ENCODE measurements at places on chromosomes 5 and 9.
A peak's percentile ranks its signal among the peaks of the same experiment; 100 is the strongest.

GRCh38 chr9:124829334-124829669 is 24.0 kb upstream of the WDR38 start:
- no peak for DNase-seq

GRCh38 chr5:149561848-149562247 is 10.6 kb upstream of the CSNK1A1 start:
- DNase-seq: peak; percentile 24

DNA sequence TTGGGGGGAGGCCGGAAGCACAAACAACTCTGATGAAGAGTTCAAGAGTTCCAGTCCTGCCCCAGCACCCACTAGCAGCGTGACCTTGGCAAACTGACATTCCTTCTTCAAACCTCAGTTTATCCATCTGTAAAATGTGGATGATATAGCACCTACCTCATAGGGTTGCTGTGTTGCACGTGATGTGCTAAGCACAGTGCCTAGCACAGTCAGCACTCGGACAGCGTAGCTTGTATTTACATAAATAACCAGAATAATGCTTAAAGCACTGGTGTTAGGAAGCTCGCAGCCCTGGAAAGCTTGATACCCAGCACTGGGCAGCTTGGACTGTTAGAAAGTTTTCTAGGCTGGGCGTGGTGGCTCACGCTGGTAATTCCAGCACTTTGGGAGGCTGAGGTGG is 5.1 kb downstream of the PKN3 start:
- no peak for DNase-seq

DNA sequence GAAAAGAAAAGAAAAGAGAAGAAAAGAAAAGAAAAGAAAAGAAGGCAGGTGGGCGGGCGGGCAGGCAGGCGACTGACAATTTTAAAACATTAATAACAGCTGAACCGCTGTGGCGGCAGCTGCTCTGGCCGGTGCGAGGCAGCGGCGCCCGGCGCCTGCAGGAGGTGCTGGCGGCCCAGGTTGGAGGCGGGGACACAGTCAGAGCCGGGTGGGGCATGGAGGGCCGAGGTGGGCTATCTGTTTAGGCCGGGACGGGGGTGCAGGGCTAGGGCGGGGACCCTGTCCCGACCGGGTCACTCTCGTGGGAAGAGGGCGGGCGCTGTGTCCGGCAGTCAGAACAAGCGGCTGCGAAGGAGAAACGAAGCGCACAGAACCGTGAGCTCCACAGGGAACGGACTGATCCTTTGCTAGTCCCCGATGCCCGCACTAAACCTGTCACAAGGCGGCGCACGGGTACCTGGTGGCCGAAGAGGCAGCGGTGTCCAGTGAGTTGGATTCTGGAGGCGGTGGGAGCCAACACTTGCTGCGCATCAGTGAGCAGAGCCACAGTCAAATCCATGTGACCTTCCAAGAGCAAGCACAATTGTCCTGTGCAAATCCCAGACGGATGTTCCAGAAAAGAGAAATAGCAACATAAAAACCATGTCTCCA is 13.6 kb upstream of the ALDOB start:
- peak; percentile 78 for DNase-seq

DNA sequence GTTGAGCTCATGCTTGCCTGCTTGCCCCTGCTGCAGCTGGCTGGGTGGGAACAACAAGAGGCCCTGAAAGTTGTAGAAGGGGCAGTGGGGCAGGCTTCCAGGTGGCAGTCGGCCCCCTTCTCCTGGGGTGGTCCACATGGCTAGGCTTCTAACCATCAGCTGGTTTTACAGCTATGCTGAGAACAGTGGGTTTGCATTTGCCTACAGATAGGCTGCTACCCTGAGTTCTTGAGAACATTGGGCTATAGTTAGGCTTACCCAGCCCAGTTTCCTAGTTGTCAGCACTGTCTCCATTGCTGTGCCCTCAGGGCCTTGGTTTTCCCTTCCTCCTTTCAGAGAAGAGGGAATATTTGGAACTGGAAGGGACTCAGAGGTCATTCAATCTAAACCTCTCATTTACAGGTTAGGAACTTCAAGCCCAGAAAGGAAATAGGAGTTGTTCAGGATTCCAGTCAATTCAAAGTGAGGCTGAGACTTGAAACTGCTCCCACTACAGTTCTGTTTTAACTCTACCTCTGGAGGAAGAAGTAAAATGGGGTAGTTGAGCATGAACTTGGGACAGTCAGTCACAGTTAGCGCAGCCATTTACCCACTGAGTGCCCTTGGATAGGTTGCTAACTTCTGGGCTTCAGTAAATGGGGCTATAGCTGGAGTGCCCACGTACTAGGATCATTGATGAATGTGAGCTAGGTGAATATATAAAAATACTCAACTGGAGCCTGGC is 11.5 kb downstream of the LARP1 start:
- no peak for DNase-seq

GRCh38 chr5:176369934-176370711 is 4.8 kb downstream of the ARL10 start:
- no peak for DNase-seq

- DNase-seq: no peak
Measured at GRCh38 chr9:134211811-134212485, 47.6 kb upstream of the RNU6ATAC start.

GRCh38 chr9:124617477-124618141 is 110.4 kb upstream of the NR5A1 start:
- DNase-seq: peak; percentile 41

- DNase-seq: no peak
Measured at GRCh38 chr9:32385152-32385884, 875 bp downstream of the ACO1 start.

DNA sequence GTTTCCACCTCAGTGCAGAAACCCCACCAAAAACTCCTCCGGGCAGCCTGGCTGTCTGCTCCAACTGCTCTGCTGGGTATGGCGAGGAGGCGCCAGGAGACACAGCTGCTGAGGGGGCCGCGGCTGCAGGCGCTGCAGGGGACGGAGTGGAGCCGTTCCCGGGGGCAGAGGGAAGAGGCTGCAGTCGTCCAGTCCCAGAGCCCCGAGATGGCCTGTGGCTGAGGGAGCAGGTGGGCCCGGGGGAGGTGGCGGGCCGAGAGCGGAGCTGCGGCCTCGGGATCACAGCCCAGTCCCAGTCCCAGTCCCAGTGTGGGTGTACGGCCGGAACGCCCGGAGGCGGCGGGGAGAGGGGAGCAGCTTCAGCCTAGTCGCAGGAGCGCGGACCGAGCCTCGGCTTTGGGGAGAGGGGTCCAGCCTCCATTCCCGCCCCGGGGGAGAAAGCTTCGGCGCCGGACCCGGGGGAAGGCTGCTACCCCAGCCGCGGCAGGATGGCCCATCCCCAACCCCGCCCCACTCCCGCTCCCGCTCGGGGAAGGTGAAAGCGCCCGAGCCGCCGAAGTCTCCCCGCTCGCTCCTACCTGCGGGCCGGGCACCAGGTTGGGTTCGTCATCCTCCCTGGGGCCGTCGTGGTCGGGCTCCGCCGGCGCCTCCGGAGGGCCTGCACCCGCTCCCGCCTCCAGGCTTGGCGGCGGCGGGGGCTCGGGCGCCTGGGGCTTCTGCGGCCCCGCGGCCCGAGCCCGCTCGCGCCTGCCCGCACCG is 513 bp downstream of the FAM193B start:
- DNase-seq: no peak

GRCh38 chr5:9284781-9285307 is 261.0 kb downstream of the SEMA5A start:
- no peak for DNase-seq

- DNase-seq: no peak
Measured at GRCh38 chr9:137074657-137075274, 2.6 kb upstream of the UAP1L1 start.

DNA sequence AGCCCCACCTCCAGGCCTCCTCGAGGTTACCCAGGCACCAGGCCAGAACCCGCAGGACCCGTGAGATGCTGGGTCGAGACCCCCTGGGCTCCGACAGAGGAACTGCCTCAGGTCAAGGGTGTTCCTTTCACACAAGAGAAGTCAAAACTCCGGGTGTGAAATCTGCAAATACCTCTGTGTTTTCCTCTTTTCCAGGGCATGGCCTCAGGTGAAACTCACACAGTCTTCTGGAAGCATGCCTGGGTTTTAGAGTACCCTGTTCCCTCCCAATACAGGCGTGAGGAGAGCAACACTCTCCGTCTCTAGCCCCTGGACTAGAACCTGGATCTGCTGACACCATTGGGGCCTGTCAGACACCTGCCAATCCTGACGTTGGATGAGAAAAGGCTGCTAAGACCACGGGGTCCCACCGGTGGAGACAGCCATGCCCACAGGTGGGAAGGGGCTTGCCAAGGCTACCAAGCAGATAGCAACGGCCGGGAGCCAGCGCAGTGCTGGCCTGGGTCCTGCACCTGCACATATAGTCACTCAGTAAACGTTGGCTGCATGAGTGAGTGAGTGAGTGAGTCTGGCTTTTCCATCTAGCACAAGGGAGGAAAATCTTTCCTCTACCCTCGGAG is 182.0 kb upstream of the PPP1R26 start:
- DNase-seq: no peak

DNA sequence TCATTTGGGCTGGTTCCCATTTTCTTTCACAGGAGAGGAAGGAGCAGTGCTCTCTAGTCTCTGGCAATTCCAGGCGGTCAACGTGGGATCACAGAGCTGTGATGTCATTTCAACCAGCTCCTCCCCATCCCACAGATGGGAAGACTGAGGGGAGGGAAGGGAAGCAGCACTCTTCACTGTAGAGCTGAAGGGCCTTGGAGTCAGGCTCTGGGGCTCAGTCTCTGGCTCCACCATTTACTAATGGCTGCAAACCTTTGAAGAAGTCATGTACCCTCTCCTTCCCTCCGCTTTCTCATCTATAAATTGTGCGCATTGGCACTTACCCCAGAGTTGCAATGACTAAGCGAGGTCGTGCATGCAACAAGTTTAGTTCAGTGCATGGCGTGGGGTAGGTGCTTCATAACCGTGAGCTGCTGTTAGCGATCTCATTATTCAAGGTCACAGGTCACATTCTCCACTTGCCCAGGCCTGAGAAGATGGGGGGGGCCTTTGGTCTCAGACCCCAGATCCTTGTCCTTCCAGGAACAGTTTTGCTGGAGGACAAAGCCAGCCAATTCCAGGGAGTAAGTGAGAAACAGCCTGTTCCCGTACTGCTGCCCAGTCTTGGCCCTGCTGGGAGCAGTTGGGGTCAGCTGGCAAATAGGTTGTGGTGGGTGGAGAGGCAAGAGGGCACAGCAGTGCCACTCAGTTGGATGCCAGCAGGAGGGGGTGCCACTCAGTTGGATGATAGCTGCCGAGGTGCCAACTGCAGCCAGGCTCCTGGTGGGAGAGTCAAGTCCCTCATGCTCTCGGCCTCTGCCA is 136.7 kb downstream of the RGS3 start:
- DNase-seq: no peak

DNA sequence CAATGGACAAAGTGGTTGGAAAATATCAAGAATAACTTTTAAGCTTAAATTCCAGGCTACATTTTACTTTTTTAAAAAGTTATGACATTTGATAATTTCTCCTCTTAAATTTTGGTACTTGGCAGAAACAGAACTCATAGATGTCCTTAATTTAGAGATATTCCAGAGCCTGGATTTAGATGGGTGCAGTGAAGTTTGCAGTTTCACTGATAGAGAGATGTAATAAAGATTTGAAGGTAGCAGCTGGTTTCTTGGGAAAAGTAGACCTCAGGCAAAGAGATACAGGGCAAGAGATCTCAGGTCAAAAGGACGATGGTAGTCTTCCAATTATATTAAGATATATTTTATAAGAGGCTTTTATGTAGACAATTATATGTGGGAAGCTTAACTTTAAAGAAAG is 134.6 kb downstream of the ISL1 start:
- DNase-seq: no peak

DNA sequence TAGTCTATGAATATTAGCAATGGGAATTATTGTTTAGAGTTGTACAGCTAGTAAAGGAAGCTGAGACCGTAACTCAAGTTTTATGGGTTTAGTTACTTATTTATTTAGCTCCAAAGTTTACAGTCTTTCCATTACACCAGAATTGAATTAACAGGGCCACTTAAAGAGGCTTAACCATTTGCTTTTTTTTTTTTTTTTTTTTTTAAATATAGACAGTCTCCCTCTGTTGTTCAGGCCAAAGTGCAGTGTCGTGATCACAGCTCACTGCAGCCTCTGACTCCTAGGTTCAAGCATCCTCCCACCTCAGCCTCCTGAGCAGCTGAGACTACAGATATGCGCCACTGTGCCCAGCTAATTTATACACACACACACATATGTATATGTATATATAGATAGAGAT is 1.4 kb upstream of the TTC1 start:
- DNase-seq: no peak

DNA sequence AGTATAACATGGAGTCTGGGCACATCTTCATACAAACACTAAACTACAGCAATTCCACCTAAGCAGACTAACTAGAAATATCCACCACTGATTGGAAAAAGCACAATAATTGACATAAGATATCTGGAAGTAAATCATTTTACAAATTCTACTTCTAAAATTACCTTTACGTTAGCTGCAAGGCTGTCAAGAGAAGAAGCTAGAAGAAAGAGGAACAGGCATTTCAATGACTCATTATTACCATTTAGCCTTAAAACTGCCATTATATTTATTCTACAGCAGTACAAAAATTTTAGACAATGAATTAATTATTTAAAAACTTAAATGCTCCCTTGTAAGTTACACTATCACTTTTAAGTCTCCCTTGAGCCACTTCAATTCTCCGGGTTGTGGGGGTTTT is 43.4 kb upstream of the PLPP6 start:
- DNase-seq: no peak

DNA sequence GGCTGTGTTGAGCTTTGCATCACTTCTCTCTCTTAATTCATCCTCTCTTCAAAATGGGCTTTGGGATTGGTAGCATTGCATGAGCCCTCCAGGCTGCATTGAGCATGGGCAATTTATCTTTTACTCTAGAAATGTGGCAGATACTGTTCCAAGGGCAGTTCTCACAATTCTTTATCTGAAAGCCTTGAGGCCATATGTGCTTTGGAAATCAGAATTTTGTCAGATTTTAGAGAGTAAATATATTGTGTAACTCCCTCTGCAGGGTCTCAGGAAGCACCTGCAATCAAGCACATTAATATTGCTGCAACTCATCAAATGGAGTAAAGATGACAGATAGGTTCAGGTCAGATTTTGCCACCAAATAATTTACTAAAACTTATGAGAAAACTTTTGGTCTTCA is 17.6 kb downstream of the ALDOB start:
- no peak for DNase-seq

GRCh38 chr5:69213513-69214215 is 21.0 kb upstream of the CDK7 start:
- no peak for DNase-seq

DNA sequence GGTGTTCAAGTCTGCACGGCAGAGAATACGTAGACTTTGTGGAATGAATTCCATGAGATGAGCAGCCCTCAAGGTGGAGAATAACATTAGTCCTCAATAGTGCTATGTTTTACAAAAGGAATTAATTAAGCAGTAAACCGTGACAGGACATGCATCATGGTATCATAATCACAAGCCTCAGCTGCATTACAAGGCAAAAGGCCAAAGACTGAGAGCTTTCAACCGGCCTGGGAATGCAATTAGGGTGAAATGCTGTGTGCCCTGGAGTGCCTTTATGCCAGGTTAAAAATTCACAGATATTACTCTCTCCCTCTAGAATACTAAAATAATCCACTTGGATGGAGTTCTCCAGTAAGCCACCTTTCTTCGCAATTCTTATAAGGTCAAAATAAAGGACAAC is 270.6 kb downstream of the MLLT3 start:
- no peak for DNase-seq

Measured in spinal cord (tissue), 10 donors.